ENCODE measurements at places on chromosomes 1 and 21.

- no peak for DNase-seq
Measured at GRCh38 chr1:230163205-230163604, 96.2 kb downstream of the GALNT2 start.

- DNase-seq, result no peak
Measured at GRCh38 chr1:110258734-110259133, 48.6 kb downstream of the KCNC4 start.

DNA sequence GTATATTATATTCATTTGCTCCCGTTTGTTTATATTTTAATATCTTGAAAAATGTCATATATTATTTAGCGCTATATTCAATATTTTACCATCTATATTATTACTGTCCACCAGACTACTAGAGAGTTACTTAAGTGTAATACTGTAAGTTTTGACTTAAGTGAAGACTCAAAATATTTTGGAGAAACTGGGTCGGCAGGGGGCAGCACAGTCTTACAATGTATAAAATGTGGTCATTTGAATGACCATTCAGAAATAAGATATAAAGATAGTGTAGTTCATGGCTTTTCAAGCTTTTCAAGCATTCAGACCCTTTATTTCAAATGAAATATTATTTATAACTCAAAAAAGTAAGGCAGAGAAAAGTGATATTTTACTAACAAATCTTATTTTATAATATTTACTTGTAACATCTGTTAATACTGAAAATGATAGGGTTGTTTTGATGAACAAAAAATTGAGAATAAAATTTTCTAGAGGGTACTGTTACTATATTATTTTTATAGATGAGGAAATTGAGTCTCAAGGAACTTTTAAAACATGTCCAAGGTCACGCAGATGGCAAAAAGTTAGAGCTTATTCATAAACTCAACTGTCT lies 89.0 kb upstream of the SERTAD4 start:
- DNase-seq, result no peak

- DNase-seq, result no peak
Measured at GRCh38 chr21:45856906-45857305, 124.7 kb upstream of the COL6A1 start.

GRCh38 chr1:212699625-212700222 lies at the start of gene BATF3:
Gene BATF3 (minus strand): TSS chr1:212699840. CDS start chr1:212699762, 78 bp downstream.
- DNase-seq, result no peak

DNA sequence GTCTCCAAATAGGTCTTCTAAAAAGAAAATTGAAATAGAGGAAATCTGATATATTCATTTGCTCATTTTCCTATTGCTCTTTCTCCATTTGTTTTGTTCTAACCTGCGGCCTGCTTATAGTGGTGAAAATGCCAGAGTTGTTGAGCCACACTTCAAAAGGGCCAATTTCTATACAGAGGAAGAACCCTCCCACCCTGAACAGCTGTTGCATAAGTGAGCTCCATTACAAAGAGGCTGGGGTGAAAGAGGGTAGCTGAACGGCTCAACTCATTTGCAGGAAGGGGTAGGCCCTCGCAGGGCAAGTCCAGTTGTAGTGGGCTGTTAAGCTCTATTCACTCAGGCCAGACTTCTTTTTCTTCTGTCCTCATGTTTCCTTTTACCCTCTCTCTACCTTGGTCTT lies 8.8 kb downstream of the ADCY10 start:
- no peak for DNase-seq

DNA sequence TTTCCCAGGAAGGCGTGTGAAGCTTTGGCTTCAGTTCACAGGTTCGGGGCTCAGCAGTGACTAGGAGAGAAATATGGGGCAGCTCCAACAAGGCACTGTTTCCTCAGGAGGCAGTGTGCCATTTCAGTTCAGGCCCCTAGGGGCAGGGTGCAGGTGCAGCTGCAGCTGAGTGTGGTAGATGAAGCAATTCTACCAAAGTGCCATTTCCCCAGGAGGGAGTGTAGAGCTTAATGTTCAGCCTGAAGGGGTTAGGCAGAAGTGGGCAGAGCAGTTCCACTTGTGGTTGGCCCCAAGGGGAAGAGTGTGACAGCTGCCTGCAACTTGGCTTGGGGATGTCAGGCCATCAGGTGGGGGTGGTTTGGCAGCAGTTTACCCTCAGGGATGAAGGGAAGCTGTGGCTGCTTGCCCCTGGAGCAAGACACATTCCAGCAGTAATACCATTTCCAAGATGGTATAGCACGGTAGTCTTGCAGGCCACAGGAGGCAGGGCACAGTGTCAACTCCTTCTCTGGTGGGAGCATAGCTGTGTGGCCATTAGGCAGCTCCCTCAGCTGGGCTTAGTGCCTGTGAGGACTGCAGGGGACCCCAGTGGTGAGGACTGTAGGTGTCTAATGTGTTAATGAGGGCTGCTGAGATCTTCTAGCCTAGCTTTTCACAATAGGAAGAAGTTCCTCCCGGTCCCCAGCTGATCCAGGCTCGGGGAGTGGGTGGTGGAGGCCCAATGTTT lies 34.7 kb downstream of the RGSL1 start:
- no peak for DNase-seq

Measured in activated T-helper 2 cell treated with anti-CD3 and anti-CD28 coated beads, Interferon-gamma antibody, Interleukin-2, Interleukin-4, amounts not matched to agents 10 μg/mL and 5 μg/mL and 100 μg/mL, durations not matched to agents 14 hours and 24 hours and 36 hours (primary cell).